NCI-H526 (cell line): ENCODE measurements at places on chromosomes 12 and 14.

DNA sequence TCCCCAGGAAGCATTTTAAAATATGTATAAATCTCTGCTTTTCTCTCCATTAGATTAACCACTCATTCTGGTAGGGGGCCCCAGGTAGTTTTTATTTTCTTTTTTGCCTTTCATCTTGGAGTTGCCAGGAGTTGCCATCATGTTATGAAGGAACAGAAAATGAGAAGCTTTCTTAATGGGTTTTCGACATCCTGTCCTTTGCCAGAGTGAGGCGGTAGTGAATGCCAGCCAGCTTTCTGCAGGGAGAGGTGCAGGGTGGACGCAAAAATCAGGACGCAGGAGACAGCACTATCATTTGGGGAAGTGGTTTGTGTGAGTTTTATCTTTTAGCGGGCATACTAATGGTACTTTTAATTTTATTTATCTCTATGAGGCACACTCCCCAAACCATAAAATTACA, 1.7 kb downstream of the RASSF8 start:
- DNase-seq: peak; percentile 47

- DNase-seq: no peak
Measured at GRCh38 chr14:61406198-61406597, 84.8 kb downstream of the PRKCH start.

GRCh38 chr12:108701779-108702441, 29.4 kb downstream of the CORO1C start:
- no peak for DNase-seq

- no peak for DNase-seq
Measured at GRCh38 chr12:121205491-121205890, 4.4 kb upstream of the P2RX4 start.

- no peak for DNase-seq
Measured at GRCh38 chr14:92607702-92608429, 94.3 kb downstream of the RIN3 start.

- no peak for DNase-seq
Measured at GRCh38 chr12:59372956-59373355, 222.9 kb upstream of the SLC16A7 start.

GRCh38 chr14:66234411-66234810, 251.8 kb upstream of the CCDC196 start:
- DNase-seq: no peak

DNA sequence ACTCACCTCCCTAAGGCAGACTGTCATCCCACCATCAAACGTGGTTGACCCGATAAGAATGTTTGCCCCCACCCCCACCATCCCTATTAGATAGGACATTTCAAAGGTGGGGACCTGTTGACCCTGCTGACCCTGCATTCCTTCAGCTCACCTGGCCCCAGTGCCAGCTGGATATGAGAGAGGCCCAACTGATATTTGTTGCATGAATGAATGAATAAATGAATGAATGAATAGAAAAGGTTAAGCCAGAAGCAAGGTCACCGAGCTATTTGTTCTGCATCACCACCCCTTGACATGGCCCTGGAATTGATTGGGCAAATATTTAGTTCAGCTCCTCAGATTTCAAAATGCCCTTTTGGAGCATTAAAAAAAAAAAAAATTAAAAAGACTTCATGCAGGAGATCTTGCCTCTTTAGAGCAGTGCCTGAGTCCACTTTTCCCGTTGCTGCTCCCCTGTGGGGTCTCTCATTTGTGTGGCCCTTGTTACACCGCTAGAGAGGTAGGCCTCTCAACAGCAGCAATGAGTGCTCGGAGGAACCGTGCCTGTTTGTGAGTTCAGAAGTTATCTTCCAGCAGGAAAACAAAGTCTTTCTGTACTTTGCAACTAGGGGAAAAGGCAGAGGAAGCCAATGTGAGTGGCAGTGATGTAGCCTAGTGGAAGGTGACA, 8.5 kb upstream of the SERPINA5 start:
- no peak for DNase-seq

DNA sequence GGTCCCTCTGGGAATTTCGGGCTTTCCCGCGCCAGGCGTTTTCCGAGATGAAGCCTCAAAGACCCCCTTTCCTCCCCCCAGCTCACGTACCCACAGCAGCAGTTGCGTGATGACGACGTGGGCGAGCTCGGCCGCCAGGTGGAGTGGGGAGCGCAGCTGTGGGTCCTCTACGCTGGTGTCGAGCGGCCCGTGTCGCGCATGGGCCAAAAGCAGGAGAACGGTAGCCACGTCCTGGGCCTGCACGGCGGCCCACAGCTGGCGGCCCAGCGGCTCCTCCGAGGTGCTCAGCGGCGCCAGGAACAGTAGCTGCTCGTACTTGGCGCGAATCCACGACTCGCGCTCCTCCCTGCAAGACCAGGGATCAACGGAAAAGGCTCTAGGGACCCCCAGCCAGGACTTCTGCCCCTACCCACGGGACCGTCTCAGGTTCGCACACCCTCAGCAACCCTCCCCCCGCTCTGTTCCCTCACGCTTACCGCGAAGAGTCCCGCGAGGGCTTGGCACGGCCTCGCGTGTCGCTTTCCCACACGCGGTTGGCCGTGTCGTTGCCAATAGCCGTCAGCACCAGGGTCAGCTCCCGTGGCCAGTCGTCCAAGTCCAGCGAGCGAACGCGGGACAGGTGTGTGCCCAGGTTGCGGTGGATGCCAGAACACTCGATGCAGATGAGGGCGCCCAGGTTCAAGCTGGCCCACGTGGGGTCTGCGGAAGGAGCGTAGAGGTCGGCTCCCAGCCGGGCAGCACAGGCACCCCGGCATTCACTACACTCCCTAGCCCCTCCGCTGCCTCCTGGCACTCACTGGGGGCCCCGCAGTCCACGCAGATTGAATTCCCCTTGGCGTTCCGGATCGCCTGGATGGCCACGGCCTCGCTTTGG, 11.4 kb downstream of the AGAP2 start:
- no peak for DNase-seq

DNA sequence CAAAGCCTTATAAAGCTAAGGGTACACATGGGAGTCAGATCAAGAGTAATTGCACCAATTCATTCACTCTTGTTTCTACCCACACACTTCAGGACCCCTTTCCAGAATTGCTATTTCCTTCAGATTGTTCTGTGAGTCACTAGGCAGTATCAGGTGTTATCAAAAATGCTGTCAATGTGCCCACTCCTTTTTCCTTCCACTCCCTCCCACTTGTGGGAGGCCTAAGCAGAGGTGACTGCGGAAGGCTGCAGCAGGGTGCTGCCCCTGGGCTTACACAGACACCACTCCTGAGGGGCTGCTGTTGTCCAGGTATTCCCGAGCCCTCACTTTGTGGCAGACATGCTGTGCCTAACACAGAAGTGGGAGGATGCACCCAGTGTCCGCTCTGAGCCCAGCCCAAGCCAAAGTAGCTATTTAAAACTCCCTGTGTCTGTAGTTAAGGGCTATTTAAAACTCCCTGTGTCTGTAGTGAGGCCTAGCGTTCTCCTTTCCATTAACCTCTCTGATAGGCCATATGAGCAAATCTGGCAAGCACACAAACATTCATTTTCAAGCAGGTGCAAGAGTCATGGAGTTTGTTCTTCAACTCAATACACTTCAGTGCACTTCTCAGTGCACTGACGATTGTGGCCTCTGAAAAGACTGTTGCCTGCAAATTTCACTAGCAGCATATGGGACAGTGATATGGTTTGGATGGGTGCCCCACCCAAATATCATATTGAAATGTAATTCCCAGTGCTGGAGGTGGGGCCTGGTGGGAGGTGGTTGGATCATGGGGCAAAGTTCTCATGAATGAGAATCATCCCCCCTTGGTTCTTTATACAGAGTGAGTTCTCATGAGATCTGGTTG, 117.8 kb downstream of the PHLDA1 start:
- DNase-seq: no peak

DNA sequence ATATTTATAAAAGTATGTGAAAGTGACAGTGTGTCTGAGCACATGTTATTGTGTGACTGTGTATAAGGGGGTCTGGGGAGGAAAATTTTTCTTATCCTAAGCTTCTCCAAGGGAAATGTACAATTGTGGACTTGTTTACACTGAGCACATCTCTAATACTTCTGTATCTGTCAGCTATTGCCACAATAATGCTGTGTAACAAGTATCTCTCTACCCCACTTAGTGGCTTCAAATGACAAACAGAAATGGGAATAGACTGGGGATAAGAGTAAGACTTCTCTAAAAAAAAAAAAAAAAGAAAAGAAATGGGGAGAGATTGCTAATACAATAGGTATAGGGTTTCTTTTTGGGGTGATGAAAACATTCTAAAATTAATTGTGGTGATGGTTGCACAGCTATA, 44.3 kb upstream of the CCDC63 start:
- no peak for DNase-seq

DNA sequence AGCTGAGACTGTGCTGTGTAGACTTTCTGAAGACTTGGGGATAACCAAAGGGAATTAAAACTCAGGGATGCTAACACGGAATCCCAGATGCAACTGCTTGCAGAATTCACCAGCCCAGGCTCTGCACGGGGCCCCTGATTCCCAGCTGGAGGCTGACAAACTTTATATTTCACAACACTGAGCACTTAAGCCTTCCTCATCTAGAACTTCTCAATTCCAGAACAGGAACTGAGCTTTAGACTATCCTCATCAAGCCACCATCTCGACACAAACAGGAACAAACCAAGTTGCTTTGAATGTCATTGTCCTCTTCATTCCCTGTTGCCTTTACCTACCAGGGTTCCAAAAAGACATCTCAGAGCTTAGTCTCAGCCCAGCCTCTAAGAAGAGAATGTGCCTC, 22.2 kb downstream of the CCDC63 start:
- no peak for DNase-seq

GRCh38 chr12:106140223-106140986, 1.7 kb upstream of the NUAK1 start:
- DNase-seq: no peak

DNA sequence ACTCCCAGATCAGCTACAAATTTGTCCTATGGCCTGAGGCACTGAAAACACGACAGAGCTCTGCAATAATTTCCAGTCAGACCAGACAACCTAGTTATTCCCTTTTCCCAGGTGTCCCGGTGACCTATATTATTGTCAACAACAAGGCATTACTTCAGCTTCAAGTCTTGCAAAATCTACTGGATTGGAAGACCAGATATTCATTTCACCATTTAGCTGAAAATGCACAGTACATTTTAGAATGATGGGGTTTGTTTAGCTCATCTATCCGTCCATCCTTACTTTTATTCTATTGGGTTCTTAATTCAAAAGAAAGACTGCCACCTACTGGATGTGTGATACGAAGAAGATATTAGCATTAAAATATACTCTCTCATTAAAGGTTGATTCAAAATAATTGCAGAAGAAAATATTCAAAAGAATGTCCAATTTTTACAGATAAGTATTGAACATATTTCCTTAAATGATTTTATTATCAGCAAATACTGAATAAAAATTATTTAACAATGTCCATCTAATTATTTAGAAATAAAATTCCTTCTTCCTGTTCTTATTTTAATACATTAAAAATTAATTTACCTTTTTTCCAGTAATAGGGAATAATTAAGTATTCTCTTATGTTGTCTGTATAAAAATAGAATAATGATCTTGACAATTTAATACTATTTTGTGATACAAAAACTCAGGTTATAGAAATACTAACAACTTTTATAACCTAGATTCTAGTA, 244.9 kb upstream of the LRIG3 start:
- DNase-seq: peak; percentile 69

DNA sequence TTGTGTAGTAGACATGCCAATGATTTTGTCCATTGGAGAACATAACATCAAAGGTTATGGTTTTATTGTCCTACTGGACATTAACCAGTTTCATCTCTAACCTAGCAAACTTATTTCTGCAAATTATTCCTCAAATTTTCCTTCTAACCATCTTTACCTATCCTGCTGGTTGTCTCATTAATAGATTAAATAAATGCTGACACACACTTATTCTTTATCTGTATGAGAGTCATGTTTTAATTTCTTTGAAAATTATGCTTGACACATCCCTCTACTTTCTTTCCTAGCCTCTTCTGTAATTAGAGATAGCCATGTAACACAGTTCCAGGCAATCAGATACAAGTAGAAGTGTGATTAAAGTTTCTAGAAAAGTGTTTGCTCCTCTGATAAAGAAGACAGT, 98.9 kb downstream of the RPS29 start:
- DNase-seq: no peak

- DNase-seq: no peak
Measured at GRCh38 chr14:69152181-69152901, 578 bp downstream of the DCAF5 start.

GRCh38 chr12:44384136-44384535, 492.0 kb downstream of the NELL2 start:
- DNase-seq: no peak

DNA sequence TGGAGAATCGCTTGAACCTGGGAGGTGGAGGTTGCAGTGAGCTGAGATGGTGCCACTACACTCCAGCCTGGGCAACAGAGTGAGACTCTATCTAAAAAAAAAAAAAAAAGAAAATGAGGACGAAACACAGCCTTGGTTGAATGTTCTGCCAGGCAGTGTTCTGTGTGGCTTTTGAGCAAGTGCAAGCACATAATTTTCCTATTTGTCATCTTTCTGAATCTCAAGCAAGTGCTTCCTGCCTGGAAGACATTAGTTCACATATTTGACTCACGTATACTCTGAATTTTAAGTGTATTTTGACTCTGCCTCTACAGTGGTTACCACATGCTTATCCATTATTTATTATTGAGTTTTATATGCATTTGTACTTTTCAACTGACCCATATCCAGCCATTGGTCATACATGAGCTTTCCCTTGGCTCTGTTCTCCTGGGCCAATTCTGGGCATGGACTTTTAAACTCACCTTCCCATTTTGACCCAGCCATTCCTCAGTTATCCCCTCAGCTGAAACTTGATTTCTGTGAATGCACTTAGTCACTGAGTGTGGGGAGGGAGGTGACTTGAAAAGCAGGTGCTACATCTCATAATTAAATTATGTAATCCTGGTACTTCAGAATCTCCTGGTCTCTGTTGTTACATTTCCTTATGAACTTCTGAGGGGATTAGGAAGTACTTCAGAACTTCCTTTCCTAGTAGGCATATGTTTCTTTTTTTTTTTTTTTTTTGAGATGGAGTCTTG, 8.1 kb downstream of the OR10G2 start:
- DNase-seq: no peak

GRCh38 chr12:49422114-49422513, 54.9 kb downstream of the SPATS2 start:
- DNase-seq: no peak

DNA sequence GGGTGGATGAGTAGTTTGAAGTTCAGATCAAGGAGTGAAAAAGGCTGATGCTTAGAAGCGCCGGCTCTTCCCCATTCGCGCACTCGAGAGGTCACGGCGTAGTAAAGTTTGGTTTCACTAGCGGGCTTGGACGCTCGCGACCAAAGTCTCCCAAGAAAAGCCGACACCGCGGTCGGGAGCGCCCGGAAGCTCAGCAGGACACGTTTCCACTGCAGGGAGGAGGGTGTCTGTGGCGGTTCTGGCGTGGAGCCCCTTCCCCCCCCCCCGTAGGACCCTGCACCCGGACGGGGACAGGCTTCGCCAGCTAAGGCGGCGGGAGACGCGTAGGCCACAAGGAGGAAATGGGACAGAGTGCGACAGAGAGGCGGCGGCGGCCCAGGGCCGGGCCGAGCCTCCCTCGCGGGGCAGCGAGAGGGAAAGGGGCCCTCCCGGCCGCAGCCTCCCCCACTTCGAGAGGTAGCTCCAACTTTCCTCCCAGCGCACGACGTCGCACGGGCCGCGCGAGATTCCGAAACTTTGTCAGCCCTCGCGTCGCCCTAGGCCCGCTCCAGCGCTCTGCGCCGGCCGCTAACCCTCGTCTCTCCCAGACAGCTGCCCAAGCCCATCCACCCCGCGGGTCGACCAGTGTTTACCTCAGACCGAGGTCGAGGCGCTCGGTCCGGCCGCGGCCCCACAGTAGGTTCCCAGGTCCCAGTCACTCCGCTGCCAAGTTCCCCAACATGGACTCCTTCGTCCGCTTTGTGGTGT, 480 bp downstream of the SCAF11 start:
- DNase-seq: peak; percentile 48
